ENCODE measurements at places on chromosomes 7 and 10.

DNA sequence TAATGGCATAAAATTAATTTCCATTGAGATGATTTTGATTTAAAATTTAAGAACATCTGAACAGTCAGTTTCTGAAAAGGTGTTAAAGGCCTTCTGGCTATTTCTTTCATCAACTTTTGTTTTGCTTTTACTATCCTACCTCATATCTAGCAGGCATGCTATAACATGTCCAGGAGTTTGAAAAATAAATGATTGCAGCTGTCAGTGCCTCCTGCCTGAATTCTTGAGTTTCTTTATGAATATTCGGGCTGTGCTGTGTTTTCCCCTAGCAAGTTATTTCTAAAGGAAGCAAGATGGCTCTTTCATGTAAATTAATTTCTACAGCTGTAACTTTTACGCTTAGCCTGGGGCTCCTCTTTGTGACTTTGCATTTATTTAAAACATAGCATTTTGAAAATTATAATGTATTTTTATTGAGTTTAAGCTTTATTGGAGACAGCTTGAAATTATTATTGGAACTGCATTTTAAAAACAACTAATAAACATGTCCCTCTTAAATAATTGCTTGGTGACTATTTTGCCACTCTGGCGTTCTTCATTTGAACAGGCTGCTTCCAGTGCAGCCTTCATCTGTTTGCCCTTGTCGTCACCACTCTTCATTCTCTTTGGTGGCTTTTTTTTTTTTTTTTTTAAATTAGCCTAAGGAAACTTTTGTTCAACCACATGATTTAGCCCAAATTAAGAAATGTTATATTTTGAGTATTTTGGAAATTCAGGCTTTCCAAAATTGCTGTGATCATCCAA lies 1083.4 kb upstream of the LRRN3 start:
- DNase-seq: no peak

- DNase-seq: no peak
These were observed 327.1 kb downstream of the BICC1 start for GRCh38 chr10:58839771-58840170.

GRCh38 chr10:119667562-119668328 lies 16.6 kb downstream of the BAG3 start:
- DNase-seq: no peak

DNA sequence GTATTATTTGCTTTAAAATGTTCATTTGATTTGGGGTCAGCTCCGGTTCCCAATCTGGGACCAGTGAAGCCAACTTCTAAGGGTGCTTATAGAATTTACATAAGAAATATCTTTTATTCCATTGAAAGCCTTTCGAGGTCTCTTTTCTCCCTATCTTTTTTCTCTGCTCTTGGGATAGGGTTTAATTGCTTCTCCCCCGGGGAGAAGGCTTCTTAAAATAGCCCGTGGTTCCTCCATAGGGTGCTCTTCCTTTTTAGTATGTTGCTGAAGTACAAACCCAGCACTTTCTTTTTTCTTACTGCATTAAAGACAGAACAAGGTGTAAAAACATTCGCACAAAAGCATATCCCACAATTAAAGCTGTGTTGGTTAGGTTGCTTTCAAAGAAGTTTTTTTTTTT lies 107.5 kb downstream of the POU6F2 start:
- no peak for DNase-seq

GRCh38 chr10:30095631-30096422 lies 36.4 kb upstream of the JCAD start:
- DNase-seq: no peak
